Activated T-cell treated with anti-CD3 and anti-CD28 coated beads, Interleukin-2, amount 50 U/mL, for 72 hours (primary cell): ENCODE measurements at places on chromosomes 7 and 10.

DNA sequence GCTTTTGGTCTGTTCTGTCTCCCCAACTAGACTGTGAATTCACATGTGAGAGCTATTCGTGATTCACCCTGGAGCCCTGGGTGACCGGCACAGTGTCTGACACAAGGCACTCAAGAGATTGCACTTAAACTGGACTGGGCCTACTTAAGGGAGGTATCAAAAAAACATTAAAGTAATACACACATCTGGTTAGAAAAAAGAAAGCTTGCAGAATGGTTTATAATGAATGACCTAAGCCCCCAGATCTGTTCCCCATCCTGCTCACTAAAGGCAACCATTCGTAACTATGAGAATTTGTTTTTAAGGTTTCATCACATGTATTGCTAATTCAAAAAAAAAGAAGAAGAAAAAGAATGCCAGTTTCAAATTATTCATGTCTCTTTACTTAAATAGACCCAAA, 74.5 kb downstream of the DGKI start:
- DNase-seq: no peak

DNA sequence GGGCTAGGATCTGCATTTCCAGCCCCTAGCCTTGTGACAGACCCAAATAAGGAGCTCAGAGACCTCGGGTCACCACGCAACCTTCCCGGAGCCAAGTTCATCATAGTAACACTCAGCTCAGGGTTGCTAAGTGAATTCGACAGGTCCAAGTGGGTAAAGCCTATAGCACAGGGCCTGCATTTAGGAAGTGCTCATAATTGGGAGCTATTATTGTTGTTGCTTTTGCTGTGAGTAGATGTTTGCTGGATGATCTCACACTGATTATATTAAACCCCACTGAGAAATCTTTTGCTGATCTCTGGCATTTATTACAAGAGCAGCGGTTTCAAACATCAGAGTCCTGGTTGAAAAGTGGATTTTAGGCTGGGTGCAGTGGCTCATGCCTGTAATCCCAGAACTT, 20.3 kb upstream of the SAR1A start:
- DNase-seq: no peak

DNA sequence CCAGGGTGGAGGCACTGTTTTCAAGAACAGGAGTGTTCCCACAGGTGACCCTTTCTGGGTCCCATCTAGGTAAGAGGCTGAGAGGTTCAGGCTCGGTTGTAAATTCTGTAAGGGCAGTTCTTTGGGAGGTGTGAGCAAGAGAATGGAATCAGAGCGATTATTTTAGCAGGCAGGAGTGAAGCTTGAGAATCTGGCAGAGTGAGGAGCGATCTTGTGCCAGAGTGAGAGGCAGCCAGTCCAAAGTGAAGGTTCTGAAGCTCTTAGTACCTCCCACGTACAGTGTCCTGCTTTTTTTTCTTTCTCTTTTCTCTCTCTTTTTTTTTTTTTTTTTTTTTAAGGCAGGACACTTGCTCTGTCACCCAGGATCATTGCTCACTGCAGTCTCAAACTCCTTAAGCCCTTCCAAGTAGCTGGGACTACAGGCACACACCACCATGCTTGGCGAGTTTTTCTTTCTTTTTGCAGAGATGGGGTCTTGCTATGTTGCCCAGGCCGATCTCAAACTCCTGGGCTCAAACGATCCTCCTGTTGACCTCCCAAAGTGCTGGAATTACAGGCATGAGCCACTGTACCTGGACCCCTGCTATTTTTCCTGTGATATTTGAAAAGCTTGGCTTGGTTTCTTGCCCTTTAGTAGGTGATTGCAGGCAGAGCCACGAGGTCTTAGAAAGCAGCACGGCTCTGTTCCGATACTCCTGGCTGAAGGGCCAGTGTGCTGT, 10.9 kb downstream of the POR start:
- DNase-seq: no peak

DNA sequence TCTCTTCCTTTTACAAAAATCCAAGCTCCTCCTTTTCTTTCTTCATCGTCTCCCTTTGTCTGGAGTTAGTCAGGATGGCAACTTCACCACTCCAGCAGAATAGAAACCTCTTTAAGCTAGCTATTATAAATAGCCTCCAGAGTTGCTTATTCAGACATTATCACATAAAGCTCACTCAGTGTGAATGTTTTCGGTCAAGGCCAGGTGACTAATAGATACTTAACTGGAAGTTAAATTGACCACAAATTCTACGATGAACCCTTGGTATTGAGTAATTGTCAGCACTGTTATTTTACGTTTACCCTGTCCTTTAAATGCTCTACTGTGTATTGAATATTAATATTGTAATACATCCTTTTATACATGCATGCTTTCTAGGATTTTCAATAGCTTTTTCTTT, 340.4 kb downstream of the OTUD1 start:
- no peak for DNase-seq

DNA sequence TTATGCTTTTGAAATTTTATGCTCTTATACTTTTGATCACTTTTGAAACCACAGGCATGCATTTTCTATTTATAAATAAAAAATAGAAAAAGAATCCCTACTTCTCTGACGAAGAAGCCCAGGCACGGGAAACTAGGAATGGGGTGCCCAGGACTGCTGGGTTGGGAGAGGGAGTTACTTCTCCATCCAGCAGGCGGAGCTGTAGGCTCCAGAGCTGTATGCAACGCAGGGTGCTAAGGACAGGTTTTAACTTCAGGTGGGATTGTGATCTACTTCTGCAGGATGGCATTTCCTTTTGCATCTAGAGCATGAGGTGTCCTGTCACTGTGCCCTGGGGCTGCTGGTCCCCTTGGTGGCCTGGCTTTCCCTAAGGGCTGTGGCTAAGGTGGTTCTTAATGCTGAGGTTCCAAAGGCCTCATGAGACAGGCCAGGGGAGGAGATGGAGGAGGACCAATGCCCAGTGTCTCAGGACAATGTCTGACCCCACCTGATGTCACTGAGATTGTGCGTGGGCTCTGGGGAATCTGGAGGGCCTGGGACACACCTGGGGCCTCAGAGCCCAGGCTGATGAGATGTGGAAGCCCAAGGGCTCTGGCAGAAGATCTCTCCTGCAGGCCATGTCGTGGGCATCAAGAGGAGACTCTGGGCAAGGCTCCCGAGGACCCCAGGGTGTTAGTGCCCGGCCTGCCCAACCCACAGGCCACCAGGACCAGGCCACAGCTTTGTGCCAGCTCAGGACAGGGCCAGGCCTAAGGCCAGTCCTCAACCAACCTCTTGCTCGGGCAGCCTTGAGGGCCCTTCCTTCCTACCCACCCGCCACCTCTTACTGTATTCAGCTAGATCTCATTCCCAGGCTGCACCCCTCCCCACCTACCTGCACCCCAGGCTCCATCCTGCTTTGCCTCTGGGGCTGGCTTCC, 507 bp downstream of the CCDC201 start:
- no peak for DNase-seq

GRCh38 chr10:95431900-95432342, 129.2 kb downstream of the SORBS1 start:
- no peak for DNase-seq
